NCI-H1105 treated with DMSO at 0.1 percent for 48 hours (cell line): ENCODE measurements at places on chromosomes 7 and 10.

GRCh38 chr7:110607050-110607857 lies 483.7 kb upstream of the LRRN3 start:
- no peak for DNase-seq

GRCh38 chr10:122854648-122855047 lies 9.0 kb upstream of the CUZD1 start:
- no peak for DNase-seq

DNA sequence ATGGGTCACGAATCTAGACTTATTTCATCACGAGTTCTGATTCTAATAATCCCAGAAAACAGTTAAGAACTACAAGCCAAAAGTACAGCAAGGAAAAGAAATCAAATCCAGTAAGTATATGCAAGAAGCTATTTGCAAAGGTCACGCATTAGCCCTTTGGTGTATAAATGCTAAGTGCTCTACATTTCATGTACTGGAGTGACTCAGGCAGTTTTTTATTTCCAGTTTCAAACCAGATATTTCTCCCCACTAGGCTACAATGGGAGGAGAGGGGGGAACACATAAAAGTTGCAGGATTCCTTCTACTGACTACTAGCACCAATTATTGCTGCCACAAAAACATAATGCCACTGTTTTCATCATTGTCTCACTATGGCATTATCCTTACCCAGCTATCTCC lies 148.0 kb downstream of the NRCAM start:
- no peak for DNase-seq

GRCh38 chr7:77855371-77856083 lies 57.0 kb downstream of the PHTF2 start:
- no peak for DNase-seq

DNA sequence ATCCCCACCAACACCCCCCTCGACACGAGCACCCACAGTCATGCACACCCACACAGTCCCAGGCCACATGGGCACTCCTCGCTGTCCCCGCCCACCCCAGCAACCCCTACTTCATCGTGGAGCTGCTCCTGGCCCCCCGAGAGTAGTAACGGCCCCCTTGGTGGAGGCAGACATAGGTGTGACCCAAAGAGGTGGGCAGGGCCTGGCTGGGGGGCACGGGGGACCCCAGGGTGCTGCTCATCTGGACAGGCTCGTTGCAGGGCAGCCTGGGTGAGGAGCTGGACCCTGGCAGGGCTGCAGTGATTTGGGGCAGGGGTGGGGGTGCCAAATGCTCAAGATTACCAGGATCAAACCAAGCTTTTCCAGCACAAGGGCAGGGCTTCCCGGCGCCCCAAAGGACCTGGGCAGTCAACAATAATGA lies 42.4 kb upstream of the ZMIZ1 start:
- no peak for DNase-seq

GRCh38 chr10:96622013-96622787 lies 35.4 kb upstream of the TM9SF3 start:
- DNase-seq, result no peak

GRCh38 chr7:158030071-158030470 lies 557.6 kb downstream of the PTPRN2 start:
- DNase-seq, result no peak

DNA sequence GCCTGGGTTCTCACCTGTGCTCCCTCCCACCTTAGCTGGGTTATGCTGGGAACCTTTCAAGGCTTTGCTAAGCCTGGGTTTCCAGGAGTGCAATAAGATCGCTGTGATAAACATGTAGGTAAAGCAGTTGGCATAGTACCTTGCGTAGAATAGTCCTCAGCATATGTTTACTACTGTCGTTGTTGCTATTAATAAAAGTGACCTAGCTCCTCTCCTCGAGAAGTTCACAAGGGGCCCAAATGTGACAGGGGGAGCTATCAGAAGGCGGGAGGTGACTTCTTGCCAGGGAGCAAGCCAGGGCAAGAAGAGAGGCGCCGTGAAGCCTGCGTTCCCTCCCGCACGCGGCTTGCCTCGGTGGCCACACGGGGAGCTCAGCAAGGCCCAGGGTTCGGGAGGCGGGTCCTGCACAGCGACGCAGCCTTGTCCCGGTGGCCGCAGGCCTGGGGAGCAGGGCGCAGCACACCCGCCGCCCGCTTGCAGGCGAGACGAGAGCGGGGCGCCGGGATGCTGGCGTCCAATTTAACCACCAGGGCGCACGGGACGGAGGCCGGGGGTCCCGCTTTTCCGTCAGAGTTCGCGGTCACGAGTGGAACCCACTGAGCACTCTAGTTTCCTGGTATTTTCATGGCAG lies 106.2 kb downstream of the SNX10 start:
- no peak for DNase-seq

GRCh38 chr10:92530891-92531535 lies 42.9 kb downstream of the IDE start:
- no peak for DNase-seq

- DNase-seq, result no peak
Measured at GRCh38 chr7:45259966-45260646, 102.5 kb downstream of the RAMP3 start.

DNA sequence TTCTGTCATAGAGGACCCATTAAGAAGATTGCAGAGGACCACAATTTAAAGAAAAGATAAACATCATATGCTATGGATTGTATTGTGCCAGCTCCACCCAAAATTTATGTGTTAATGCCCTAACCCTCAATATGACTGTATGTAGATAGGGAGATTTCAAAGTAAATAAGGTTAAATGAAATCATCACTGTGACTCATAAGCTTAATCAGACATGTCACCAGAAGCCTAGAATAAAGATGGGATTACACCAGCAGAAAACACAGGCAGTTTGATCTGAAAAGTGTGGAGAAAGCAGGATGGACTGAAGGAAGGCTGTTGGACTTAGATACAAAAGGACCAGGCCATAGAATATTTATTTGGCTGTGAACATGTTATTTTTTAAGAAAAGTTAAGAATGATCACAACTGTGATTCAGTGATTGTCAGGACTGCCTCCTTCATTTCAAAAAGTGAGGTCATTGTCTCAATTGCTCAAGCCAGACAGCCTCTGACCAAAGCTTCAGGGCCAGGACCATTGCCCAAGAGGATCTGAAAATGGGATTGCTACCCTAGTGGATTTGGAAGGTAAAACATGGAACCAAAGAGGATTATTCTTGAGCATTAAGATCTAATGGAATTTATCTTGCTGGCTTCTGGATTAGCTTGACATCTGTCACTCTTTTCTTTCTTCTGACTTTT lies 270.8 kb upstream of the POM121L12 start:
- no peak for DNase-seq
